ENCODE measurements at places on chromosomes 3 and 15.

- no peak for DNase-seq
Measured at GRCh38 chr3:133986311-133986710, 43.4 kb downstream of the SLCO2A1 start.

DNA sequence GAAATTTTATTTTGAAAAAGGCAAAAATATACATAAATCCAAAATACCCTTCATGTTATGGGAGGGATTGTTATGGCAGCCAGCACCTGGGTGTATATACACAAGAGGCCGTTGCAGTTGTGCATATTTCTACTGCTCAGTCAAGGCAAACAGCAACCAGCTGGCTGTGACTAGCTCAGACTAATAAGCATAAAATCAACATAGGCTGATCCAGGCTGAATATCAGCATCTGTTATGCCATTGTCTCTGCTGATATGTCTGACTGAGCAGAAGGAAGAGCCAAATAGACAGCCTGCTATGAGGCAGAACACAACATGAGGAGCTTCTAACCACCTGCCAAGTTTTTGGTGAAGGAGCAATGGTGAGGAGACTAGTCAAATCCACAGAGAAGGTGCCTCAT lies 457.5 kb upstream of the ALCAM start:
- DNase-seq, result peak; percentile 17

GRCh38 chr3:141104151-141104821 lies 53.1 kb downstream of the SPSB4 start:
- no peak for DNase-seq

DNA sequence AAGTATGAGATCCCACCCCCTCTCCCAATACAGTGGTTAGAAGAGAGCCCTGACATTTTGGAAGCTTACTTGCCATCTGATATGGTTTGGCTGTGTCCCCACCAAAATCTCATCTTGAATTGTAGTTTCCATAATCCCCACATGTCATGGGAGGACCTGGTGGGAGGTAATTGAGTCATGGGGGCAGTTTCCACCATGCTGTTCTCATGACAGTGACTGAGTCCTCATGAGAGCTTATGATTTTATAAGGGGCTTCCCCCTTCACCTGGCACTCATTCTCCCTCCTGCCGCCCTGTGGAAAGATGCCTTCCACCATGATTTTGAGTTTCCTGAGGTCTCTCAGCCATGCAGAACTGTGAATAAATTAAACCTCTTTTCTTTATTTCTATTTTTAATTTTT lies 28.8 kb upstream of the HES1 start:
- no peak for DNase-seq

DNA sequence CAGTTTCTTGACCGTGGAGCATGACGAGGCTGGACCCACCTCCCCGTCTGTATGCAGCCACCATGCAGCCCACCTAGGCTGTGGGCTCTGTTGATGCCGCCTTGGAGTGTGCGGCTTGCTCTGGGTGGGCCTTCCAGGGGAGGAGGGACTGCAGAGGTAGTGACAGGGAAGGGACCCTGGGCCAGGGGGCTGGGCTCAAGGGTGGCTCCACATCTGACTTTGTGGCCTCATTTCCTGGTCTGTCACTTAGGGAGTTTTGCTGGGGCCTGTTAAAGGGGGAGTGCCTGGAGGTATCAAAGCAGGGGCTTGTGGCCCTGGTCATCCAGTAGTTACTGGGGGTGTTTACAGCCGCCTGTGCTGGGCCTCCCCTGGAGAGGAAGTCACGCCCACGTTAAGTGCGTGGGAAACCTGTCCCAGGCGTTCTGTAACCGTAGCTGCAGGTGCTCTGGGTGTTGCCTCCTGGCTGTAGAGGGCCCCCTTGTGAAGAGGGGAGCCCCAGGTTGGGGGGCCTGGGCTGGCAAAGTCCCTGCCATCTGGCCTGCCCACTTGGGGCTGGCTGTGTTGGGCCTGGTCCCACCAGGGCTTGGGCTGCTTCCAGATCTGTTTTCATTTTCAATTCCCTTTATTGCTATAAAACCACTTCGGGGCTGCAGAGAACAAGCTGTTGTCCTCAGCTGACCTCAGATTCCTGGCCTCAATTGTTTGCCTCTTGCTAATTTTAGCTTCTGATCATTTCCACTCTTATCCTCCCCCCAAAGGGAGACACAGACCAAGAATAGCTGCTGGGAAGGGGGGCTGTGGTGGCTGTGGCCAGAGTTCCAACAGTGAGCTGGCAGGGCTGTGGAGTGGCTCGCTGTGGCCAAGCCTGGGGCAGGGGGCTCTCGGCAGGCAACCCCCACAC lies 26.5 kb downstream of the KLF13 start:
- peak; percentile 88 for DNase-seq

DNA sequence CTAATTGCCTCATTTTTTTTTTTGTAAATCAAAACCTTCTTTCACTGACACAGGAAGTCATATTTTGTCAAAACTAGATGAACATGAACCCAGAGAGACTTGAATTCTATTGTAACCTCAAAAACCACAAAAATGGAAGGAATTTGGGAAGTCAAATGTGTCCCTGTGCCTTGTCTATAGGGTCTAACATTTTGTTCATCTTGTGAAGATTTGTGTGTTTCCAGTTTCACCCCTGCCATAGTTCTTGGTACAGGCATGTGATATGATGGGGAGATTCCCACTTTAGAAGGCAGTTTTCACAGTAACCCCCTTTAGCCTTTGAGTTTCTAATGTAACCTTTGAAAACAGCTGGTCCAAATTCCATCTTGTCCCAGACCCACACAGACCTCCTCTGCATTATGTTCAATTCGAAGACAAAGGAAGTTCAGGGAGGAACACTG lies 318.5 kb upstream of the ADAMTS9 start:
- no peak for DNase-seq

GRCh38 chr3:69472093-69472492 lies 86.2 kb upstream of the FRMD4B start:
- no peak for DNase-seq

Measured in GM12865 (cell line).